Fibroblast of skin of left quadriceps (primary cell): ENCODE measurements at places on chromosomes 5 and 9.

GRCh38 chr9:87515588-87516221 is 18.0 kb downstream of the DAPK1 start:
- DNase-seq = no peak

DNA sequence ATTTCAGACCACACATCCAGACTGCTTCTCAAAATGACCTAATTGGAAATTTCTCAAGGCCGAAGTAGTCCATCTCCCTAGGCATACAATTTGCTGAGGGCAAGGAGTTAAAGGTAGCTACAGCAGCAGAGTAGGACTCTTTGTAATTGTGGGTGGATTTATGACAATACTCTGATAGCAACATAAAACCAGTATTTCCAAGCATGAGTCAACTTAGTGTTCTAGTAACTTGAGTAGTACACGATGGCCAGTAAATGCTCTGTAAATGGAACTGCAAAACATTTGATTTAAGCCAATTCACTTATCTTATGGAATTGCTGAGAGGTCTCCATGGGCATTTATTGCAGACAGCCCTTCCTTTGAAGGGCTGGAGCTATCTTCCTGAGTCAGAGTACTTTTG is 352.2 kb downstream of the PLK2 start:
- no peak for DNase-seq

DNA sequence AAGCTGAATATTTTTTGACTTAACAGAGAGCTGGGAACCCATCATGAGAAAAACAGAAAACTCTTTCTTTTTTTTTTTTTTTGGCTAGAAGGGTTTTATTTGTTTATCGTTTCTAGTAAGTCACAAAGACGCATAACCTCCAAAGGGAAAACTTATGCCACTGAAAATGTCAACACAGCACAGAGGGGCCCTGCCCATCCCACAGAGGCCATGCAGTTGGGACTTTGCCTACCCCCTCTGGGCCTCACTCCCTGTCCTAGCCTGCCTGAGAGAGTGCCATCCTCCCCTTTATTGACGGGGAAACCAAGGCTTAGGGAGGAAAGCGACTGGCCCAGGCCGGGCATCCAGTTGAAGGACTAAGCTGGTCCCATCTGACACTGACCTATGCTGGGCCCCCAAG is 74.7 kb downstream of the VAV2 start:
- DNase-seq = no peak

- DNase-seq = no peak
These were observed 65.7 kb upstream of the ATG10 start for GRCh38 chr5:81906086-81906485.

GRCh38 chr5:84191281-84191680 is 193.4 kb downstream of the EDIL3 start:
- no peak for DNase-seq

DNA sequence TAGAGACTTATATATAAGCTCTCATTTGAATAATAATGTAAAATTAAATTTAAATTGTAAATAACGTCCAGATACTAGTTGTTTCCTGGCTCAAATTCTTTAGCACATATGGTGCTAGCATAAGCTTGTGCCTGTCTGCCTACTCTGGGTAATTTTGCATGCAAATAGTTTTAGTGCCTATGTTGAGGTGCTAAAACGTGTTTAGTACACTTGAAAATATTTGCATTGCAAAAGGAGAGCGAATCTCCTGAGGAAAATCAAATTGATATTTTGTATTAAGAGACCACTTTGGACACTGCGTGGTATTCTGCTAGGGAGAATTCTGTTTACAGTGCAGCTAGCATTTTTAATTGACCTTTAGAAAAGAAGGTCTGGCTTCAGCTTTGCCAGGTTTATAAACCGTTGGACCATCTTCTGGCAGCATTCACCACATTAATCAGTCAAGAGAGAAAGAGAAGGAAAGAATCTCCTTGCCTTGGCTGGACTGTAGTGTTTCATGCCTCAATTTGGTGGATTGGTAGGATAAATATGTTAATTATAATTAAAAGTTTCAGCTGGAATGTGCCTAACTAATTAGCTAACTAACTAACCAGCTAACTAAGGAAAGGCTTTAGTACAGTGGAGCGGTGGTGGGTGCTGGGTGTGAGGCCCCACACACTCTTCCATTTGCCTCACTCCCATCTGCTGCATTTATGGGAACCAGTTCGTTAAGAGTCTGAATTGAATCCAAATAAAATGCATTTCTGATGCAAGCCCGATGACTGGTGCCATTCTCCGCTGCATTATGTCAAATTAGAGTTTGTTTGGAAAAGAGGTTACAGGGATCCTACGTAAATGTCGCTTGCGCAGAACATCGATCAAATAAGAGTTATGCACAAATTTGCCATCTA is 150.1 kb upstream of the MPDZ start:
- DNase-seq = no peak

- DNase-seq = no peak
These were observed 51.0 kb downstream of the SEMA4D start for GRCh38 chr9:89446961-89447310.

DNA sequence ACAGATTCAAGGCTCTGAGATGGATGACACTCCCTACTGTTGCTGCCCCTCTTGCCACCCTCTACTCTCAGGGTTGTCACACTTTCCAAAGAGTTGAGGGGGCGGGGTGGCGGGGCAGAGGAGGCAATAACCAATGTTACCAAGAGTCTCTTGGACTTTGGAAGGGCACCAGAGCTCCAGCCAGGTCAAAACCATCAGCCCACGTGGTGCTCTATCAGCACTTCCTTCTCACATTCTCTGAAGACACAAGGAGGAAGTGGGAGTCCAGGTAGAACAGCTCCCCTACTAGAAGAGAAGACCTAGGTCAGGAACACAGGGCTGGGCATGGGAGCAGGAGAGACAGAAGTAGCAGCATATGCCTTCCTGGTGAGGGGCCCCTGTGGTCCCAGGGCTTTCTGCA is 33.0 kb upstream of the PIK3R1 start:
- no peak for DNase-seq

DNA sequence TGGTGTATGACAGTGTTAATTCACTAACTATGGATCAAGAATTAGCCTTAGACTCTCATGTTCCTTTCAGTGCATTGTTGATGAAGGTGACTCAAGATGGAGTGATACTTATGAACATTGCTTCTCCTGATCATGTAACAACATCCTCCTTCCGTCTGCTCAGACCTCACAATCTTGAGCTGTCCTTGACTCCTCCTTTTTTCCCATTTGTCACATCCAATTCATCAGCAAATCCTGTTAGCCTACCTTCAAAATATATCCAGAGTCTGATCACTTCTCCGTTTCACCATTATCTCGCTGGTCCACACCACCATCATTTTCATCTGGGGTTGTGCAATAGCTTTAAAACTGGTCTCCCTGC is 9.2 kb upstream of the SEMA6A start:
- no peak for DNase-seq

DNA sequence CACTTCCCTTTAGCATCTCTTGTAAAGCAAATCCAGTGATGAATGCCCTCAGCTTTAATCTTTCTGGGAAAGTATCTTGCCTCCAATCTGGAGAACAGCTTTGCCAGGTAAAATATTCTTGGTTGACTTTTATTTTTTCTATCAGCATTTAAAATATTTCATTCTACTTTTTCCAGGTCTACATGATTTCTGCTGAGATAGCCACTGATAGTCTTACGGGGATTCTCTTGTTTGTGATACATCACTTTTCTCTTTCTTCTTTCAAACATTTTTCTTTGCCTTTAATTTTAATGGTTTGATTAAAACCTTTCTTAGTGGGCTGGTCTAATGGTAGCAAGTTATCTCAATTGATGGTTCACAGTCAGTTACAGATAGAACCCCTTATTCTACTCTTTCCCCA is 33.9 kb upstream of the FAM120A start:
- no peak for DNase-seq

DNA sequence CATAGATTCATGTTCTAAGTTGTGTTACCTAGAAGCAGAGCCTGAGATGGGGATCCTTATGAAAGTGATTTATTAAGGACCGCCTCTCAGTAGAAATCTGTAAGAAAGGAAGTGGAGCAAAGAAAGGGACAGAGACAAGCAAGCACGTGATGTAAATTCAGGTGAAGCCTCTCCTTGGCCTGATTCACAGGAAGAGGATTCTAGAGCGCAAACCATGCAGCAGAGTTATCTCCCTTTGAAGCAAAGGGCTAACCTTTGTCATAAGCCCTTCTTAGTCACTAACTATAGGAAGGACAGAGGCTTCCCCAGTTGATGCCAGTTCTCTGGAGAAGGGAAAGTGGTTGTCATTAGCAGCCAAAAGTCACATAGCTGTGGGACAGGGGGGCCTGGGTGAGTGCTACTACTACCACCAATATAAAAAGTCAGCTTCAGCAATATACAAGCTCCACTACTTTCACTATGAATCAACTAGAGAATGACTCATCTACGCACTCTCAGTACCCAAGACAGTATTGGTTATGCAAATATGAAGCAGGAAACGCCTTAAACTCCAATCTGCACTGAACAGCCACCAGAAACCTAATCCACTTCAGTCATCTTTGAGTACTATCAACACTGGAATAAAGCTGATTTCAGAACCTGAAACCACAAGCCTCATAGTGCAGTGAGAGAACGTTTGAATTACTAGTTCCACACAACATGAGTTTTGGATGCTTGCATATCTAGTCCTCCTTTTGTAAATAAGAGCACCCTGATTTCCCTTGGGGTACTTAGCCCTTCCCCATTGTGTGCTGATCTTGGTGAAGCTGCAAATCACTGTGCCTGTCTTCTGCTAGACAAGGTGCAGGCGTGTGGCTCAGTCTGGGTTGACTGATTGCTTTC is 162.7 kb downstream of the ZNF608 start:
- DNase-seq = peak; percentile 80

DNA sequence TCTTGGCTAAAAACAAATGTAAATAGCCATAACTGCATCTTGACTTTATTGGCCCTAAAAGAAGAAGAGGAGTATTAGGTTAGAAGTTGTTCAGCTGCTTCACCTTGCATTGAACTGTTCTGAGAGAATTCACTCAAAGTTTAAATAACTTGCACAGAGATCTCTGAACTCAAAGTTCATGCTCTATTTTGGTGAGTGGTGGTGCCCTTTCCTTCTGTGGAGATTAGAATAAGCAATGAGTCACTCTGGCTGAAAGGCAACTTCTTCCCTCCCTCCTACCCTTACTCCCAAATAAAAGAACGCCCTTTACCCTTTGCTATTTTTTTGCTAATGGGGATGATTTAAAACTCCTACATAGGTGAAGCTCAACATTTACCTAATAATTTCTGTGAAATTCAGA is 48.9 kb downstream of the ERMP1 start:
- no peak for DNase-seq

- DNase-seq = no peak
These were observed 282.7 kb upstream of the VLDLR start for GRCh38 chr9:2338777-2339365.

GRCh38 chr5:97006454-97007060 is 70.7 kb downstream of the LNPEP start:
- DNase-seq = no peak

- DNase-seq = no peak
These were observed 155.5 kb downstream of the TENT4A start for GRCh38 chr5:6868575-6869215.

DNA sequence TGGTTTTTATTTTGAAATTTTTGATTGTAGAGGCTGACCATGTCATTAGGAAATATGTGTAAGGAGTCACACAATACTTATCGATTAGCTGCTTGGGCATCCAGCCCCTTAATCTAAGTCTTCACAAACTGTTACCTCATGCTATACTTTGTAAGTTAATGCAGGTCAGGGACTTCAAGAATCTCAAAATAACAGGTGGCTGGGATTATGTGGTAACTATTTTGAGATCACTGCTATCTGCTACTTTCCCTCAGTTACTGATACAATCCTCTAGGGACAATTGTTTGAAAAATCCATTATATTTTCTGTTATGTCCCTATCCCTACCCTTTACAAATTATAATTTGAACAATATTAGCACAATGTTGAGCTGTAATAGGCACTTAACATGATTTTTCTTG is 21.7 kb downstream of the FTMT start:
- DNase-seq = no peak

GRCh38 chr9:76835571-76836283 is 70.2 kb downstream of the PRUNE2 start:
- peak; percentile 89 for DNase-seq

GRCh38 chr5:74946471-74946870 is 80.3 kb upstream of the FAM169A start:
- no peak for DNase-seq

GRCh38 chr9:121182101-121182836 is 19.4 kb downstream of the RAB14 start:
- no peak for DNase-seq

- peak; percentile 92 for DNase-seq
These were observed 212.8 kb downstream of the NXNL2 start for GRCh38 chr9:88747768-88748167.

- DNase-seq = peak; percentile 71
These were observed at the start of gene PRRX2 for GRCh38 chr9:129665389-129665775. PRRX2 (plus strand) TSS chr9:129665647; CDS start chr9:129665868, 221 bp downstream.

DNA sequence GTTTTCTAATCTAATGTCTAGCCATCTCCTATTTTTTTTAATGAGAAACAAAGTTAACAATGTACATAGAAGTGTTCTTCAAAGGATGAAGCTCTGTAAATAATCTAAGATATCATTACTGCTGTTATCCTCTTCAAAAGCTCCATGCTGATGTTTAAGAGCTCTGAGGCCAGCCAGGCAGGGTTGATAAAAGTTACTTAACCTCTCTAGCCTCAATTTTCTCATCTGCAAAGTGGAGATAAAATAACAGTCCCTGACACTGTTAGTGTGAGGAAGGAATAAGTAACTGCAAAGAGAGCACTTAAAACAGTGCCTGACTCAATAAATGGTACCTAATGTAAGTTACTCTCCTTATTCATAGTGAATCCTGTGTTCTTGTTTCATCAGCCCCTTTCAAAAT is 60.1 kb downstream of the LHFPL2 start:
- DNase-seq = no peak

GRCh38 chr9:90964101-90965020 is 162.7 kb downstream of the SYK start:
- DNase-seq = no peak

DNA sequence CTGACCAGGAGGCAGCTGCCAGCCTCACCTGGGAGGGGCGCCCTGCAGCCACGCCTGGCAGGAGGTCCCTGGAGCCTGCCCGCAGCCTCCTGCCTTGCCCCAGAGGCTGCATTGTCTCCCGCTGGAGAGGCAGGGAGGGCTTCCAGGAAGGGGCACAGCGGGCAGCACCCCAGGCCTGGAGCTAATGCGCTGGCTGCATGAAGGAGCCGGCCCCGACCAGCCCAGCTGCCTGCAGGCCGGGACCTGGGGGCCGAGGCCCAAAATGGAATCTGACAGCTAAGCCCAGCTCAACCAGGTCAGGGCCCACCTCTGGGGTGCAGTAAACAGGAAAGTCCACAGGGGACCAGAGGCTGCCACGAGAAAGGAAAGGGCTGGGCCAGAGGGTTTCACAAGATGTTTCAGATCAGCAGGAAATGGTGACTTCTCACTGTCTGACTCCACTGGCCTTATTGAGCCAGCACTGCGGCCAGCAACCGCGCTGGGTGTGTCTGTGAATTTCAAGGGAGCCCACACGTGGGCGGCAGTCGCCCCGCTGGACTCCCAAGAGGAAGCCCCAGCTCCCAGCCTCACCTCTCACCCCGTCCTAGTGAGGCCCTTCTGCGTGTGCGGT is 18.6 kb upstream of the NOTCH1 start:
- no peak for DNase-seq

DNA sequence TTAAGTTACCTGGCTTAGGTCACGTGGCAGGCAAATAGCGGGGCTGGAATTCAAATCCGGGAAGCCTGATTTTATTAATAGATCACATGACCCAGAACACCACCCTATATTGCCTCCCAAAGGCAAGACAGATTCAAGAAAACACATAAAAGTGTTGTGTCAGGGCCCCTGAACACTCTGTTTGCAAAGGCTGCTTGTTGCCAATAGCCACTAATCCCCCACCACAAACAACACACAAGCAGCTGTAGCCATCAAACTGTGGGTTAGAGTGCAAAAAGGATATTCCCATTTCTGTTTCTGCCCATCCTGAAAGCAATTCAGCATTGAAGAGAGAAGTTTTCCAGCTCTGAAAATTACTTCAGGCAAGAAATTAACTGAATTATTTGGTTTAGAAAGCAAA is 358.9 kb upstream of the RFX3 start:
- DNase-seq = no peak
